A172 (cell line): ENCODE measurements at places on chromosomes 7 and 10. TPM values are rescaled to one million over a fixed set of nuclear protein-coding genes. Genes with fewer than 3 reads are reported as not detected.

Gene MMP21
- total RNA-seq, result not detected in 2 replicates

- DNase-seq, result peak; percentile 76
Measured at GRCh38 chr10:79422178-79422892, 23.1 kb downstream of the ZCCHC24 start.

- DNase-seq, result no peak
Measured at GRCh38 chr10:132725202-132725601, 60.7 kb downstream of the NKX6-2 start.

- no peak for DNase-seq
Measured at GRCh38 chr10:130726996-130727725, 584.4 kb downstream of the TCERG1L start.

Gene CYP2C8
- total RNA-seq, result not detected in 2 replicates

Gene VAX1
- not detected in 2 replicates for total RNA-seq

- peak; percentile 1 for DNase-seq
Measured at GRCh38 chr7:146175716-146176115, 59.1 kb downstream of the CNTNAP2 start.

GRCh38 chr7:6376820-6377219 is 70.9 kb downstream of the DAGLB start:
- DNase-seq, result no peak

GRCh38 chr10:133158756-133159610 is 1.0 kb upstream of the KNDC1 start:
- peak; percentile 8 for DNase-seq

DNA sequence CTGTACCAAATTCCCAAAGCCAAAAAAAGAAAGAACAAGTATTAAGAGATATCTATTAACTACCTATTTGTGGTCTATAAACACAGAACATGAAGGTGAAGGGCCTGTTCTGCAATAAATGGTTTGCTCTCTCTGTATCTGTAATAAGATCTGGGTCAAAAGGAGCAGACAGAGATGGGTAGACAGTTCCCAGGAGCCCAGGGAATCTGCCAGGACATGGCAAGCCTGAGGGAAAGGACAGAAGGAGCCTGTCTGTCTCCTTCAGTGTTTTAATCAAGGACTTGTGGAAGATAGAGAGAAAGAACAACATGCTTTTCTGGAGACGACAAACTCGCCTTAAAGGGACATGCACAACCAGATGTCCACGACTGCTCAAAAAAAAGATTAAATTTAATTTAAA is 165.7 kb downstream of the ELMO1 start:
- DNase-seq, result no peak

Gene PTF1A
- total RNA-seq, result not detected in 2 replicates

GRCh38 chr7:19972876-19973275 is 199.5 kb upstream of the TMEM196 start:
- no peak for DNase-seq

DNA sequence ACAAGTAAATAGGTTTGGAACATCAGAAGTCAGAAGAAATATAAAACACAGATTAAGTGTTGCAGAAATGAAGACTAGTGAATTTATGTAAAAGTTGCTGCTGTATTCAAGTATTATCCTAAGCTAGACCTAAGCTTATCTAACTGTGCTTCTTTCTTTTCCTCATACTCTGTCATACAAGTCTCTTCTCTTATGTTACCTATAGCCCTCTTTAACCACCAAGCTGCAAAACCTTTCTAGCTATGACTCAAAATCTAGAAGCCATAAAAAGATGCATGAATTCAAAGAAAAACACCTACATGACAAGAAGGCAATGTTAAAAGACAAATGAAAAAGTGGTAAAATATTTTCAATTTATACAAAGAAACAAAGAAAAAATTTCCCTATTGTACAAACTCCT is 23.0 kb downstream of the DENND11 start:
- no peak for DNase-seq

DNA sequence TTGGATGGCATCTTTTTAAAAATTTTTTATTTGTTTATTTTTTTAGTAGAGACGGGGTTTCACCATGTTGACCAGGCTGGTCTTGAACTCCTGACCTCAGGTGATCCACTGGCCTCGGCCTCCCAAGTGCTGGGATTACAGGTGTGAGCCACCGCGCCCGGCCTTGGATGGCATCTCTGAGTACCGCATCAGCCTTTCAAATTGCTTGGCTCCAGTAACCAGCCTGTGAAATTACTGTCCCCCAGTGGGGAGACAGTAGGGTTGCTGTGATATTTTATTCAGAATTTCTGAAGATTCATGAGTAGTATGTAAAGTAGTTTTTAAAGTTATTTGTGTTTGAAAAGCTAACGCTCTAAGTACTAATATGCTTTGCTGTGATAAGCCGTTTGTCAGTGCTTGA is 1.2 kb downstream of the NUB1 start:
- DNase-seq, result no peak

DNA sequence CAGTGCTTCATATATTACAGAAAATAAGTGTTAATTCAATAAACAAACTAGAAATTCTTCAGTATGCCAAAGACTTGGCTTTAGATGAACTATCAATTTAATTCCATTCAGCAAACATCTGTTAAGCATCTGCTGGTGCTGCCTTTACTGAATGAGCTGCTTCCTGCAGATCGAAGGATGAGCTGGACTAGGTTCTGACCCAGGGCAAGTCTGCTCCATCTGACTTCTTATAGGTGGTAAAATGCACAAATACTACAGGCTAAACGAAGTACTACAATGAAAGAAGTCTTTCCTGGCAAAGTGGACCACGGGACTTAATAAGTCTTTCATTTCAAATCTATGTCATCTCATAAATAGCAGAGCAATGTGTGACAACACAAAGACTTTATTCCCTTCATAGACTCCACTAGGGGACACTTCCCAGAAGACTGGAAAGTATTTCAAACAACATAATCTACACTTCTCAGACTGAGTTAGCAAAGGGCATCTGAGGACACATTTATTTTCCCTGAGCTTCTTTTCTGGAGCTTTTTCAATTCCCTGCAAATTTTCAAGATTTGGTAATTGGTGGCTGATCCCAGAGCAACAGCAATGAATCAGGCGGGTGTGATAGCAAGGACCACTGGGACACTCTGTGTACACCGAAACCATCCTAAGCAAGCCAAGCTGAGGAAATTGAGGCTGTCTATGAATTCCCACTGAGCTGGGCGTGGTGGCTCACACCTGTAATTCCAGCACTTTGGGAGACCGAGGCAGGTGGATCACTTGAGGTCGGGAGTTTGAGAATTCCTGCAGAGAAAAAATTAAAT is 108.9 kb upstream of the FRMD4A start:
- DNase-seq, result no peak

Gene FEZF1
- total RNA-seq, result not detected in 2 replicates

Gene NKX2-3
- 0.19 and 1.2 TPM in 2 replicates for total RNA-seq

DNA sequence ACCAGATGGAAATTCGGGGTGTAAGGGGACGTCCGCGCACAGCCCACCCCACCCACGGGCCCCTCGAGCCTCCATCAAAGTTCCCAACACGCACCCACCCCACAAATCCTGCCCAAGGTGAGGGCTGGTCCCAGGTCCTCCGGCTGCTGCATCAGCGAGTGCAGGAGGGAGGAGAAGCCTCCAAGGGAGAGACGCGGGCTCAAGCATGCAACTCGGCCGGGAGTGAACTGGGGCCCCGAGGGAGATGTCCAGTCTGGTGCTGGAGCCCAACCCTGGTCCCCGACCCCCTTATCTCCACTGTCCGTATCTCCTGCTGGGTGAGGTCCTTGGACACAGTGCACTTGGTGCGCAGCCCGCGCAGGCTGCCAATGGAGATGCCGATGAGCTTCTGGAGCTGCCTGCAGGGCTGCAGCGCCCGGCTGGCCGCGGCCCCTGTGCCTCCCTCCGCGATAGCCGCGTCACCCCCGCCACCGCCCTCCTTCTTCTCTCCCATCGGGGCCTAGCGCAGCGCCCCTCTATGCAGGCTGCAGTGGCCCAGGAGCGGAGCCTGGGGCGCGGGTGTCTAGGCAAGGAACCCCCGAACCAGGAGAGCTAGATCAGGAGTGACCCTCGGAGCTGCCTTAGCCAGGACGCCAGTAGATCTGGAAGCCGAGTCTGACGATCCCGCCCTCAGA is 489.2 kb downstream of the ZNF33B start:
- DNase-seq, result no peak

Gene CCDC172
- total RNA-seq, result not detected in 2 replicates

DNA sequence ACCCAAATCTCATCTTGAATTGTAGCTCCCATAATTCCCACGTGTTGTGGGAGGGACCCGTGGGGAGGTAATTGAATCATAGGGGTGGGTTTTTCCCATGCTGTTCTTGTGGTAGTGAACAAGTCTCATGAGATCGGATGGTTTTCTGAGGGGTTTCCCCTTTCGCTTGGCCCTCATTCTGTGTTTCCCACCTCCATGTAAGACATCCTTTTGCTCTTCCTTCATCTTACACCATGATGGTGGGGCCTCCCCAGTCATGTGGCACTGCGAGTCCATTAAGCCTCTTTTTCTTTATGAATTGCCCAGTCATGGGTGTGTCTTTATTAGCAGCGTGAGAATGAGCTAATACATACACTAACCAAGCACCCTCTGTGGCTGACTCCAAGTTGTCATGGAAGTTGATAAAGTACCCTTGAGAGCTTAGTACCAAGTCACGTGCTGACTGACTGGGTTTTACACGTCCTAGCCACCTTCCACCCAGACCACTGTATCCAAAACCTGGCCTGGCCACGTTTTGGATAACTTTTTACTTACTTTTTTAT is 614.4 kb downstream of the SDK1 start:
- DNase-seq, result no peak

Gene CDK14
- 19.6 and 22.3 TPM in 2 replicates for total RNA-seq

Gene DOCK4
- total RNA-seq, result 5.6 and 7.2 TPM in 2 replicates

GRCh38 chr10:77339166-77339565 is 298.4 kb downstream of the KCNMA1 start:
- DNase-seq, result no peak

DNA sequence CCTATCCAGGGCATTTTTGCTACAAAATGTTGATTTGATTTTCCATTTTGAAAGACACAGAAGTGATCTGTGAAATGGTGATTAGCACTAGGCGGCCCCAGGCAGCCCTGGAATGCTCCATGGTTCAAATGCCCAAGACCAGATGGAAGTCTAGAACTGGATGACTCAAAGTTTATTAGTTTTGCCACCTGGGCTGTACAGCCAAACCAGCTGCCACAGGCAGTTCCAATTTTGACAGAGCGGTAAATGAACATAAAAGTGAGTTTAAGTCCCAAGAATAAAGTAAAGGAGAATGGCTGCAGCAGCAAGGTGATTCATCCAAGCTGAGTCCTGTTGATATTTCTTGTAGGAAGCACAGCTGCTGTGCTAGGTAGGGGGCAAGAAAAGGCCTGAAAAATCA is 180.5 kb downstream of the SUGCT start:
- peak; percentile 52 for DNase-seq

DNA sequence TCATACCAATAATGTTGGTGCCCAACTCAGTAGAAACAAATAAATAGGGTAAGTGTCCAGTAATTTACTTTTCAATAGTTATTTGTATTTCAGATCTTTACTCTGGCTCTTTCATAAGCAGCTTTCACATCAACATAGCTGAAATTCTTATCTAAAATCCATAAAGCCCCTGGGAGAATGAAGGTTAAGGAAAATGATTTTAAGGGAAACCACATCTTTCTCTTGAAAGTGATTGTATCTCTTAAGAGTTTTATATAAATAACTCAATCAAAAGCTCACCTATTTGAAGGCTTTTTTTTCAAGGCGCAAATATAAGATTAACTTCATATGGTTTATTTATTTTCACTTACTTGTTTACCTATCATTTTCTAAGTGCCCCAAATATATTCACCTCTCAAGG is 324.4 kb downstream of the HGF start:
- no peak for DNase-seq

DNA sequence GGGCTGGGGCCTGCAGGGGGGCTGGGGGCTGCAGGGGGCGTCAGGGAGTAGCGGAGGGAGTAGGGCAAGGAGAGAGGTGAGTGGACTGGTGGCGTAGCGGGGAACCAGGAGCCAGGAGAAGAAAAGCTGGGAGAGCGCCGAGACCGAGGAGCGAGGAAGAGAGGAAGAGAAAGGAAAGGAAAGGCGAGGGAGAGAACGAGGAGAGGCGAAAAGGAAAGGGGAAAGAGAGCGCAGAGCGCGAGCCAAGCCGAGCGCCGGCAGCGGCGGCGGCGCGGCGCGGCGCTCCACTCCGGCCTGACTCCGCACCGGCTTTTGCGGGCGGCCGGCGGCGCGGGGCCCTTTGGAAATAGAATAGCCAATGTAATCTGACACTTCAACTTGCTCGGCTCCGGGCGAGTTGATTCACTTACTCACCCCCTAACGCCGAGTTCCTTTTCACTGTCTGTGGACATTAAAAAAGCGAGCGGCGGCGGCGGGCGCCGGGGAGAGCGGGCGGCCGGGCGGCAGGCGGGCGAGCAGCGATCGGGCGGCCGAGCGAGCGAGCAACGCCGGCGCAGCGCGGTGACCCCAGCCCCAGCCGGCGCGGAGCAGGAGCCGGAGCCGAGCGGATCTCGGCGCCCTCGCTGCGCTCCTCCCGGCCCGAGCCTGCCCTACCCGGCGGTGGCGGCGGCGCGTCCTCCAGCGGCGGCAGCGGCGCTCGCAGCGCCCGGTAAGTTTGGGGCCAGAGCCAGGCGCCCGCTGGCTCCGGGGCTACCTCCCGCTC is at the start of gene ZMIZ1:
TSS of gene ZMIZ1 (plus strand) at position 405 of the 763 bp plus-strand sequence. CDS start 132,667 bp downstream, outside the sequence.
- peak; percentile 91 for DNase-seq

DNA sequence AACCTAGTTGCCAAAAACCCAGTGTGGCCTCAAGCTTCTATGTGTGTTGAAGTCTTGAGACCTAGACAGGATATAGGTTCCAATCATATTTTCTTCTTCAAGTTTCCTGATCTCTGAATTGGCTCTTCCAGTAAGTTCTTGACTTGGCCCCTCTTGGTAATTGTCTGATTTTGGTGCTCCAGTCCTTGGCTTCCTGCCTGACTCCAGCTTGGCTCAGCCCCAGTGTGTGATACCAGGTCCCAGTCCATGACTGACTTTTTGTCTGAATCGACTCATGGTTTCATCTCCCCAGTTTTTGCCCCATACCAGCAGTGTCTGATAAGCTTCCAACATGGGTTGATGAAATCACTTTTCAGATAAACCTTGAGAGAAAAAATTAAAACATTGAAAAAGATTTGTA is 72.3 kb downstream of the FAS start:
- no peak for DNase-seq

Gene POU6F2
- not detected in 2 replicates for total RNA-seq

DNA sequence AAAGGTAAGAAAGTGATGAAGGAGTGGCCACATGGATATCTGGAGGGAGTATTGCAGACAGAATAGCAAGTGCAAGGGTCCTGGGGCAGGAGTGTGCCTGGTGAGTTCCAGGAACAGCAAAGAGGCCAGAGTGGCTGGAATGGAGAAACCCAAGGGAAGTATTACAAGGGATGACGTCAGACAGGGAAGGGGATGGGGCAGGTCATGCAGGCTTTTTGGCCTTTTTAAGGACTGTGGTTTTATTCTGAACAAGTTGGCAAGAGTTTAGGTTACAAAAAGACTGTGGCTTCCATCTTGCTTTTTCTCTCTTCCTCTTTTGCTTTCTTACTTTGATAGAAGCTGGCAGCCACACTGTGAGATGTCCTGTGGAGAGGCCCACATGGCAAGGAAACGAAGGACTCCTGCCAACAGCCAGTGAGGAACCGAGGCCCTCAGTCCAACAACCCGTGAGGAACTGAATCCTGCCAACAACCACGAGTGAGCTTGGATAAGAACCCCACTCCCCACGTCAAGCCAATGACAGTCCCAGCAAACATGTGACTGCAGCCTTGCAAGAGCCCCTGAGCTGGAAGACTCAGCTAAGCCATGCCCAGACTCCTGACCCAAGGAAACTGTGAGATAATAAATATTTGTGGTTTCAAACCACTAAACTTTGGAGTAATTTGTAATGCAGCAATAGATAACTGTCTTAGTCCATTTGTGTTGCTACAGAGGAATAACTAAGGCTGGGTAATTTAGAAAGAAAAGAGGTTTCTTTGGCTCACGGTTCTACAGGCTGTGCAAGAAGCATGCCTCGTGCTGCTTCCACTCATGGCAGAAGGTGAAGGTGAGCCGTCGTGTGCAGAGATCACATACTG is 19.8 kb upstream of the KDM7A start:
- DNase-seq, result peak; percentile 27

GRCh38 chr10:58438986-58439385 is 53.8 kb downstream of the TFAM start:
- DNase-seq, result no peak
